ENCODE measurements at places on chromosomes 2 and 18.

GRCh38 chr18:7117390-7118355 lies at the start of gene LAMA1:
LAMA1 (minus strand) TSS chr18:7117797; CDS start chr18:7117720, 77 bp downstream.
- no peak for DNase-seq

DNA sequence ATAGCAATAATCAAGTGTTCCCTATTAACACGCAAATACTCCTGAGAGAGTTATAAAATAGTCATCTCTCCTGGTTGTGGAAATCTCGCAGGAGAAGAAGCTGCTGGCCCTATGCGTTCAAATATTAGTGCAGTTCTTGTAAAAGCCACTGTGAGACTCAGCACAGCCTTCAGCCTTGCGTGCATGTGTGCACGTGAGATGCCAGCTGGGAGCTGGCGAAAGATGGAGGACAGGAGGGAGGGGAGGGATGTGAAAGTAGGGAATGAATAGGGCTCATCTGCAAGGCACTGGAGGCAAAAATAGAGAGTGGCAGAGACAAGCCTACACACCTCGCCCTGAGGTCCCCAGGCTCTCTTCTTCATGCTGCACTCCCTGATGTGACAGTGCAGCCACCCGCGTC lies 126.5 kb downstream of the INO80D start:
- no peak for DNase-seq

DNA sequence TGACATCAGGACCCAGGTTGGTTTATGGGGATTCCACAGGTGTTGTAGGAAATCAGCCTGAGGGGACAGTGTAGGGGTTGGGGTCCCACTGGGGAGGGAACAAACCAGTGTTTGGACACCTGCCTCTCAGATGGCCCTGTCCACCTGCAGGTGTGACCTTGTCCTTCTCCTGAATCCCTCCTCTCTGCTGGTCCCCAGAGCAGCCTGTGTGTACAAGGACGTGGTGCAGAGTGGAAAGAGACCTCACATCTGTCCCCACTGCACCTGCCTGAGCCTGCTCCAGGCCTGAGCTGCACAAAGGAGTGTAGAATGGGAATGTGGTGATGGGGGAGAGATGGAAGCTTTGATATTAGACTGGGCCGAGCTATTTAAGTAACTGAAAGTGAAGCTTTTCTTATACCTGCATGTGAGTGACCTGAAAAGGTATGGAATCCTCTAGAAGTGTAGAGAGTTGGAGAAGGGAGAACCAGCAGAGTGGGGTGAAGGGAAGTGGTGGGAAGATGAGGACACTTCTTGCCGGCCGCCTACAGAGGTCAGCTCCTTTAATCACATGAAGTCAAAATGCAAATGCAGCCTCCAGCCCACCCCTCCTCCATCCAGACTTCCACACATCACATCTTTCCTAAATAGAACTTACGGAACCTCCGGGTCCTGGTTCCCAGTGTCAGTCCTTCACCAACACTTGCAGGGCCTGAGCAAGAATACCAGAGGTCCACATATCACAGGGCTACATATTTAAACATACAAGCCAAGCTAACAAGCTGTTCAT lies 89.3 kb upstream of the SMAD2 start:
- no peak for DNase-seq

DNA sequence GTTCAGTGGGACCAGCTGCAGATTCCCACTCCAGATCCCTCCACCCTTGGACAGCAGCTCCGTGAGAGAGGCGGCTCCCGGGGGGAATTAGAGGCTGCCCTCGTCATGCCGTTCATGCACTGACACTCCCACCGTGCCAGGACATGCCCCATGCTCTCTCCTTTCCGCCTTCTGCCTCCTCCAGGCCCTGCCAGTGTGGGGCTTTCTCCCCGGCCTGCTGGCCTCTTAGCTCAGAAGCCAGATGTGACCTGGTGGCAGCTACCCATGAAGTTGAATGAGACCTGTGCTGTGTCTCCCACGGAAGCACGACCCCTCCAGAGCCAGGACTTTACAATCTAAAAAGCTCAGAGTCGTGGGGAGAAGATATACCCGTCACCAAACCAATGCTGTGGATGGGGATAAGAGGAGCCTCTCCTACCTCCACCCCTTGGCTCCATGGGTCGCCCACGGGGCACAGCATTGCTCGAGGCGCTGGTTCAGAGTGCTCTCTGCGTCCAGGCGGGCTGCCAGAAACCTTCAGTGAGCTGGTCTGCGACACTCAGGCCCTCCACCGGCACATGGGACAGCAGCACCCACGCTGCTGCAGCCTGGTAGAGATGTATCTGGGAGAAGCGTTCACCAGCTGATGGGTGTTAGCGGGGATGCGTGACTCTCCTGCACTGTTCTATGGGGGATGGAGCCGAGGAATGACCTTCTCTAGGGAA lies 111.0 kb upstream of the GPC1 start:
- no peak for DNase-seq

- no peak for DNase-seq
Measured at GRCh38 chr2:28101123-28101522, 210.6 kb downstream of the BABAM2 start.

- DNase-seq: no peak
Measured at GRCh38 chr18:73544617-73545016, 603.0 kb downstream of the FBXO15 start.
